ENCODE measurements at places on chromosomes 7 and 10. TPM values are rescaled to one million over a fixed set of nuclear protein-coding genes. Genes with fewer than 3 reads are reported as not detected.

DKK1 gene
- total RNA-seq = 445 TPM

TLX1 gene
- total RNA-seq = not detected

EGR2 gene
- total RNA-seq = 0.52 TPM

SLC35G1 gene
- 7.1 TPM for total RNA-seq

SUN1 gene
- total RNA-seq = 61.7 TPM

HECW1 gene
- total RNA-seq = 14.9 TPM

ASB15 gene
- total RNA-seq = not detected

PNPLA8 gene
- 10.9 TPM for total RNA-seq

All from A549 treated with GW870086 at 1 μM for 4 hours (cell line).